Aorta (tissue), 5 donors: ENCODE measurements at places on chromosomes 12 and 14. TPM values are rescaled to one million over a fixed set of nuclear protein-coding genes. Genes with fewer than 3 reads are reported as not detected.

GRCh38 chr14:62123961-62124360, 361.7 kb downstream of the SNAPC1 start:
- DNase-seq = no peak

GRCh38 chr14:76126076-76126475, 25.6 kb upstream of the GPATCH2L start:
- DNase-seq = no peak

DNA sequence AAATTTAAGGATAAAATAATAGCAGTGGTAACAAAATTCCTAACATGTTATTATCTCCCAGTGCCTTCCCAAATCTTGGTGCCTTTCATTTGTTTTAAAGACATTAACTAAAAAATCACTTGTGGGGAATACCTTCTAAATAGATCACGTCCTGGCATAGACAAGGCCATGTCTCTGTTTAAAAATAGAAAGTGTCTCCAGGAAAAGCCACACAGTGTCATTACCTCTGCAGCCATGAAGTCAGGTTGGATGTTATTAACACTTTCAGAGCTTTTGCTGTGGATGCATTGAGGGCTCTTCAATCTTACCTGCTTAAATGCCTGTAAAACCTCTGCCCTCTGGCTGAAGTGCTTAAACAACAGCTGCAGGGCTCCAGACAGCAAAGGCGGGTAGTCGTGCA, 211.1 kb downstream of the ITPR2 start:
- DNase-seq = no peak

MLF2 gene
- total RNA-seq = 110 TPM

DNA sequence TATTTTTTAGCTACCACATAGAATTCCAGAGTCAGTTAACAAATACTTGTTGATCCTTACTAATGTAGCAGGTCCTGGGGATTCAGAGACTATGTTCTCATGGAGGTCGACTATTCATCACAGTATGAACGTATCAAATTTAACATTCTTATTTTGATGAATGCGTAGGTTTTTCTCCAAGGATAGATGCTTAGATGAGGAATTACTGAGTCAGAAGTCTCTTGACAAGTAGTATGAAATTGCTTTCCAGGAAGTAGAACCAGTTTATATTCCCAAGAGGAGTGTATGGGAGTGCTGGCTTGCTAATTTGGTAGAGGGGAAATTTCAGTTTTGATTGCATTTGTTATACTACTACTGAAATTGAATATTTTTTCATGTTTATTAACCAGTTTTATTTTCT, 42.8 kb upstream of the CRADD start:
- DNase-seq = no peak

DNA sequence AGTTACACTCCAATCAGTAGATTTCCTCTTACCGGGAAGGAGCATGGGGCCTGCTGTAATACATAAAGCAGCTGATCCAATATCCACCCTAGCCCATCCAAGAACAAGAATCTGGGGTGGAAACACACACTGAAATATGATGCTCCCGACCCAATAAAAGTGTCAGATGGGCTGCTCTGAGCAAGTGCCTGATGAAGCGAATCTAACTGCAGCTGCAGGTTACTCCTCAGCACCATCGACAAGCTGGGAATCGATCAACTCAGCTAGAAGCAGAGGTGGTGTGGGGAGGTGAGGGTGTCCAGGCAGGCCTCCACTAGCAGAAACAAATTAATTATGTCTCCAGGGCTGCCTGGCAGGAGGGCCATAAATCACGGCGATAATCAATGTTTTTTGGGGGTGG, 64.0 kb upstream of the WSCD2 start:
- DNase-seq = no peak
